ENCODE measurements at places on chromosomes 4 and X. TPM values are rescaled to one million over a fixed set of nuclear protein-coding genes. Genes with fewer than 3 reads are reported as not detected.

Gene MSX1
- 17.9 TPM for total RNA-seq

- no peak for DNase-seq
Observed at GRCh38 chr4:89658701-89659024, 178.3 kb downstream of the SNCA start.

- no peak for DNase-seq
Observed at GRCh38 chr4:76125816-76126215, 22.4 kb downstream of the NUP54 start.

GRCh38 chrX:153888344-153888743, 2.4 kb upstream of the L1CAM start:
- no peak for DNase-seq

- DNase-seq: no peak
Observed at GRCh38 chr4:73540826-73541225, 59.3 kb downstream of the AFM start.

DNA sequence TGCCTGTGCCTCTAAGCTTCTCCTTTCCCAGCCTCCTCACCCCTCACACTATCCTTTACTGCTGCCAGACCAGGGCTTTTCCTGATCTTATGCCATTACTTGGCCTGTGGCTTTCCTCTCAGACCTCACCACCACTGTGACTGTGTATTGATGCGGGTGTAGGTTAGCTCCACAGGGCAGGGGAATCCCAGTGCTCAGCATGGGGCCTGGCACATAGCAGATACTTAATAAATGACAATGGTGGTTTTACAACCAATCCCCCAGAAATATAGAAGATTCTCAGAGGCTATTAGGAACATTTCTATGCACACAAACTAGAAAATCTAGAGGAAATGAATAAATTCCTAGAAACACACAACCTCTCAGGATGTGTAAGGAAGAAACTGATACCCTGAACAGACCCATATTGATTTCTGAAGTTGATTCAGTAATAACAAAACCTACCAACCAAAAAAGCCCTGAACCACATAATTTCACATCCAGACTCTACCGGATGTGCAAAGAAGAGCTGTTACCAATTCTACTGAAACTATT, 129.6 kb upstream of the QRFPR start:
- DNase-seq: no peak

Gene AMOT
- total RNA-seq: 39.2 TPM

Gene HHIP
- total RNA-seq: 0.48 TPM

GRCh38 chr4:103018391-103019307, 856 bp downstream of the SLC9B1 start:
- DNase-seq: no peak

Gene RTL3
- total RNA-seq: 0.44 TPM

DNA sequence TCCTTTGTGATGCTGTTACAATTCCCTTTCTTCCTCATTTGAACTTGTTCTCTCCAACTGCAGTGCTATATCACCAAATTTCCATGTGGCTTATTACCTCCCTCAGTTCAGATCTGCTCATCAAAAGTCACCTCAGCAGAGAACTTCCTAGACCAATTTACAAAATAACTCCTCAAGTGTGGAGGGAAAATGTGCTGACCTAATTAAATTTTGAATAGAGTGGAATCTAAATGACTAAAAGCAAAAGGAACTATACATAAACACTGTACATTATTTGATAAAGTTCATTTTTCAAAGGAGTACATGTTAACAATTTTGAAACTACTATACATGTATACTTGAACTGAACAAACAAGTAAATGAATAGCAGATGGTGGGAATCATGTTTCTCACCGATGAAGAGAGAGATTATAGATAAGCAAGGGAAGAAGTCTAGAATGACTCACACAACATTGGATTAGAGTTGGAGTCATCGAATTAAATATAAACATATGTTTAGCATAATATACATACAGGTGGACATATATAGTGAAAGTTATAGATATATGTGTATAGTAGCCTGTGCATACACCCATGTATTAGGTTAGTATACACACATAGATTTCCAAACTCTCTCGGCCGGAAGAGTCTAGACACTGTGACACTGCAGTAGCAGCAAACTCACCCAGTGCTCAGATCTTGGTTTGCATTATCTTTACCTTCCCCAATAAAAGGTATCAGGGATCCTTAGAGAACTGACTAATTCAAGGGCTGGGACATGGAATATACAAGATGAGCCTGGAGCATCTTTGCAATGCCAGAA, 318.7 kb downstream of the PCDH18 start:
- no peak for DNase-seq

DNA sequence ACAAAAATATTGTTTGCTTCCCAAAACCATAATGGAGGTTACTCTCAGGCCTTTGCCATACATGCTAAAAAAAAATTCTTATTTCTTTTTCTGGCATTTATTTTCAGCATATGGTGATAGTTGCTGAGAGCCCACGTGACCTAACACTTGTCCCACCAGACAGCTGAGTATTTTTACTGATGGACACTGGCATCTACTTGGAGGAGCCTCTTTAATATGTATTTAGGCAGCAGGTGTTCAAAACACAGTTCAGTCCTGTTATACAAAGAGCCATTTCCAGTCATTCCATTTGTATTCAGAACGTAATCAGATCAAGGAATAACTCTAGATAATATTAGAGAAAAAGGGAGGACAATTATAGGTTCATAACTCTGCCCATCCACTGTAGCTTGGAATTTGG, 95.5 kb downstream of the CXCL13 start:
- no peak for DNase-seq

Gene RPA4
- total RNA-seq: 2.3 TPM

Gene NDP
- total RNA-seq: 4.0 TPM

GRCh38 chrX:70488856-70489255, 44.2 kb downstream of the DLG3 start:
- no peak for DNase-seq

GRCh38 chr4:60656171-60656570, 544.0 kb upstream of the ADGRL3 start:
- DNase-seq: no peak

- no peak for DNase-seq
Observed at GRCh38 chr4:27807207-27807606, 946.6 kb downstream of the STIM2 start.
